NCI-H2107 (cell line): ENCODE measurements at places on chromosomes 2 and 18.

DNA sequence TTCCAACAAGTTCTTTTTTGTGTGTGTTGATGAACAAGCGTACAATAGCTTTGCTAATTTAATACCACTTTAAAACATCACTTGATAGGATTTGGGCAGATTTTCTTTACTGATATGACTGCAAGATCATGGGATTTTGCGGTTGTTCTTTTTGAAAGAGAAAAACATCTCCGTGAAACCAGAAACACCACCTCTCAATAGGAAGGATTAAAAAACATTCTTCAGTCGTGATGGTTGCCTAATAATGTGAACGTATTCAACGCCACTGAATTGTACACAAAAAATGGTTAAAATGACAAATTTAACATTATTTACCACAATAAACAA is 19.3 kb downstream of the RBMS1 start:
- DNase-seq = no peak

DNA sequence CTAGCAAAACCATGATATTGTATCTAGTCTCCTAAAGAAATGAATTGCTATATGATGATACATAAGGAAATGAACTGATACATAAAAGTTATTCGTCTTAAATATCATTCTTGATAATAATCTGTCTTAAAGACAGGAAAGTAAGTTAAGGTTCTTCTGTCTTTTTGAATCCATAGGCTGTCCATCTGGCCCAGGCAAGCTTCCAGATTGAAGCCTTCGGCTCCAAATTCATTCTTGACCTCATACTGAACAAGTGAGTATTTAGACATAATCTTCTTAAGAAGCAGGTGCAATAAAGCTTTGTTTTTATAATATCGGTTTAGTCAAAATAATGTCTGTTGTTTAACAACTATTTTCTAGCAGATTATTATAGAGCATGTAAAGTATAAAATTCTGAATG is 37.7 kb downstream of the ADAM23 start:
- no peak for DNase-seq

- DNase-seq = no peak
Observed at GRCh38 chr2:28444956-28445355, 50.9 kb upstream of the PLB1 start.

DNA sequence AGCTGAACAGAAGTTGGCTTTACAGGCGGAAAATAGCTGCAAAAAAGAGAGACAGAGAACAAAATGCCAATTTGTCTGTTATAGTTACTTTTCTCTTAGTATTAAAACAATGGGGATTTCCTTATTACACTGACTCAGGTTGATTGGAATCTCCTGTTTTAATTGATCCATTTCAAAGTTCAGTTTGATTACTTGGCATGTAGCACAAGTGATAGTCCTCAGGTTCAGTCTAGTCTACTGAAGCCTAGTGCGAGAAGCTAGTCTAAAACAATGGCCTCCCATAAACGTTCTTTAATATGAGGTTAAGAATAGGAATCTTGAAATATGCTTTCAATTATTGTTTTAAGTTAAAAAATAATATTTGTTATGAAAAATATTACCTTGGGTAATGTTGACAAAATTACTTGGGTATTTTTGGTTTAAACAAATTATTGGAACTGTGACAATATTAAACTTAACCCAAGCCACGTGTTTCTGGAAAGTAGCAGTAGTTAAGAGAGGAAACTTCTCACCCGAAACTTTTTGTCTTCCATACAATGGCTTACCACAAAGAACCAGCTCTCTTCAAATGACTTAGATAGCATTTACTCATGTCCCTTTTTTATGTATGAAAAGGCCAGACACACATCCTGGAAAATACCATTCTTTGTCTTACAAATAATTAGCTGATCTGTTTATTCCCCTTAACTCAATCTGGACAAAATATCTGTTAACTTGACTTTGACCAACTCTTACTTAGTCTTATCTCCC is 1326.2 kb upstream of the TMEFF2 start:
- no peak for DNase-seq

- no peak for DNase-seq
Observed at GRCh38 chr2:29528891-29529520, 392.4 kb downstream of the ALK start.

DNA sequence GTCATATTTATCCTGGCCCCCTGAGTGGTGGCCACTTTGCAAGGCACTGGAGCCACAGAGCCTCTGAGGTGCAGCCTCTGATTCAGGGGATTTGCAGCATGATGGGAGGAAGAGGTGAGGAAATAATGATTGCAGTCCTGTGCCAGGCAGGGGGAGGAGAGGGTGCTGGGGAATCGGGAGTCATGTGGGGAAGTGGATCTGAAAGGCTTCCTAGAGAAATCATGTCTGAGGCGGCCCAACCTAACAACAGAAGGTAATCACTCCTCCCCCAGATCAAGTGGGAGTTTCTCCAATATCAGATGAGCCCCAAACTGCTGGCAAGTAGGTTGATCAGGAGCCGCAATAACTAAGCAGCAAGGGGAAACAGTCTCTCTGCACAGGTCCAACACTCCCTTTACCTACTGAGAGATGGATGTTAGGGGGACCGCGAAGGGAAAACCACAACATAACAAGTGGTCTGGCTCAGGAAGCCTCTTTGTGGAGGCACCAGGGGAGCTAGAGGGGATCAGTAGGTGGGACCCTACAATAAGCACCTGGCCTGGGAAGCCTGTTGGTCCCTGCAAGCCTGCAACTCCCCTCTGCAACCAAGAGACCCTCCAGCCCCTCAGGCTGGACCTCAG is 71.8 kb upstream of the NPAS2 start:
- DNase-seq = no peak
